Activated T-helper 1 cell treated with anti-CD3 and anti-CD28 coated beads, Interleukin-2, amount 50 U/mL, for 16 hours (primary cell): ENCODE measurements at places on chromosomes 2 and 18.

DNA sequence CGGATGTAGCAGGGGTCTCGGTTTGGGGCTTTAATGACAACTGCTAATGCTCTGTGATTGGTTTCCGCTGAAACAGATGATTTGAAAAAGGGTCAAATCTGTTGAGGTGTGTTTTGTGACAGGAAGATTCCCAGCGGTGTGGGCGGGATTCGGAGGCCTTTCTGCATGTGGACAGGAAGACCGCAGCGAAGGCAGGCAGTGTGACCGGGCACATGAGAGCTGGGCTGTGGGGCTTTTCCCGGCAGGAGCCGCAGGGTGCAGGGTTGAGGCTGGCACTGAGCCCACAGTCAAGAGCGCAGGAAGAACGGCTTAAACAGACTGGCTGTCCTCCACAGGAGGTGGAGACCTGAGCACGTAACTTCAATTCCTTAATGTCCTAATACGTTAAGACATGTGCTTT, 180.0 kb upstream of the TPO start:
- DNase-seq = no peak

DNA sequence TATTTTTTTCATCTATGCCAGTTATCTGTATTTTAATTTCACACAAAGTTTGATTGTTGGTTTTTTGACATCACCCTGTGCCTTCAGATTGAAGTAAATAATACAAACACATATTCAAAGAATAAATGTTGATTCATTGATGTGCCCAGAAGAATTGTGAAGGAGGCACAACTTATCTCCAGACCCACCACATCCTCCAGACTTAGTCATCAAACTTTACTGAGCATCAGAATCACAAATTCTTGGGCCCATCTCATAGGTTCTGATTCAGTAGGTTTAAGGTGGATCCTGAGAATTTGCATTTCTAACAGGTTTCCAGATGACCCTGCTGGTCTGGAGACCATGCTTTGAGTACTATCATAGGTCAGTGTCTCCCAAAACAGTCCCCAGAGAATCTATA, 82.8 kb upstream of the PIK3C3 start:
- DNase-seq = no peak

DNA sequence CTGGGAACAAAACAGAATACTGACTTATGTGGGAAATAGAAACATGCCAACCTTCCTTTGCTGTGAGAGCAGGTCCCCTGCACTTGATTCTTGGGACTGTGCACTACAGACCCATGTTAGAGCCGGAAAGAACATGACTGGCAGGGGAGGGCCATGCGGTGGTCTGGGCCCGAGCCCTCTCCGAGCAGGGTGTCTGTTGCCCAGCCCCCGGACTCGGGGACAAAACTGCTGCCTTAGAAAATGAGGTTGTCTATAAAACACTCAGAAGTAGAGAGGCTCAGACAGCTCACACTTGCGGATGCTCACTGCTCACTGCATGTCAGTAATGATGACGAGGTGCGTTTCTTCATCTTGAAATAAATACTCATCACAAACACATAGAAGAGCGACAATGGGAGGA, 270.7 kb upstream of the HDAC4 start:
- DNase-seq = no peak

GRCh38 chr18:60292186-60292585, 80.4 kb downstream of the MC4R start:
- DNase-seq = no peak

DNA sequence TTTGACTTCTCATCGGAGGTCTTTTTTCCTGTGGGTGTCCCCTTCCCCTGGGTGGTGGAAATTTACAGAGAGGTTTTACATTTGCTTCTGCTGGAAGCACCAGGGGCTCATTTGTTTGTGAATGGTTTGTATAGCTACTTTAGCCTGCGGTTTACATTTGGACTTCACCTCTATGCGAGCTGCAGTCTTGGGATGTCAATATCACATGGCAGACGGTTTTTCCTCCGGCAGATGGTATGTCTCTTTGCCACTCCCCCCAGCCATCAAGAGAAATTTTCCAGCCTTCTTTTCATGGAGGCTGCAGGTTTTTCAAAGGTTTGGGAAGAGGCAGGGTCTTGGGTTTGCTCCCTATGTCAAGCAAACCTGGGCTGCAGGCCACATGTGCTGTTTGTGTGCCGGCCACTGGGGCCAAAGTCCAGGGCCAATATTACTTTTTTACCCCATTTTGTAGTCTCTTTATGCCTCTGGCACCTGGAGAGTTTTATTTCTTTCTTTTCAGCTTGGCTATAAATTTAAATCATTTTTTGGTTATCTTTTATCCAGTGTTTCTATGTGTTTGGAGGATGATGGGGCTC, 23.9 kb upstream of the BOD1L2 start:
- no peak for DNase-seq

DNA sequence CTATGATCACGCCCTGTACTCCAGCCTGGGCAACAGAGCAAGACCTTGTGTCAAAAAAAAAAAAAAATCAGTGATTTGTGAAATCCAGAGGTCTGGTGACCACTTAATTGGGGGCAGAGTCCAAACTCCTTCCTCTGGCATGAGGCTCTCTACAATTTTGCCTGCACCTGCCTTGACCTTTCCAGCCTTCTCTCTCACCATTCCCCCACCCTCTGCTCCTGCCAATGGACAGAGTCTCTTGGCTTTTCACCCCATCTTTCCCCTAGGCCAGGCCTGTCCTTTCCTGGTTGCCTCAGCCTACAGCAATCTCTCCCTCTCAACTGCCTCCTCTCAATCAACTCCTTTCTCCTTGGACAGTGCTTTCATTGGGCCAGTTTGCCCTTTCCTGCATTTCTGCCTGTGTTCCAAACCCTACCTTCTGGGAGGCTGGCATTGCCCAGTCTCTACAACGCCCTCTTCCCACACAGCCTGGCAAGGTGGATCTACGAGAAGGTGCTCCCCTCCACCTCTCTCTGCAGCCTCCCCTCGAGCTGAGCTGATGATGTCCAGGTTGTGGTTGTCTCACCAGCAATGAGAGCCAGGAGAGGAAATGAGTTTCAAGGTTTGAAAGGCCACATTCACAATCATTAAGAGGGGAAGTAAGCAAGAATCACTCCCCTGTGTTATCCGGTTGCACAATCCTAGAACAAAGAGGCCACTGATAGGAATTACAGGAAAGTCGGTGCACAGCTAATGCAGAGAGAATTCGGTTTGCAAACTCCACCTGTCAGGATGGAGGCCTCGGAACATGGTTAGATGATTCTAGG, 39.5 kb upstream of the NPAS2 start:
- DNase-seq = no peak

- DNase-seq = no peak
Measured at GRCh38 chr2:208488686-208489564, 82.3 kb downstream of the PTH2R start.

GRCh38 chr2:192993059-192993458, 798.3 kb upstream of the TMEFF2 start:
- no peak for DNase-seq

DNA sequence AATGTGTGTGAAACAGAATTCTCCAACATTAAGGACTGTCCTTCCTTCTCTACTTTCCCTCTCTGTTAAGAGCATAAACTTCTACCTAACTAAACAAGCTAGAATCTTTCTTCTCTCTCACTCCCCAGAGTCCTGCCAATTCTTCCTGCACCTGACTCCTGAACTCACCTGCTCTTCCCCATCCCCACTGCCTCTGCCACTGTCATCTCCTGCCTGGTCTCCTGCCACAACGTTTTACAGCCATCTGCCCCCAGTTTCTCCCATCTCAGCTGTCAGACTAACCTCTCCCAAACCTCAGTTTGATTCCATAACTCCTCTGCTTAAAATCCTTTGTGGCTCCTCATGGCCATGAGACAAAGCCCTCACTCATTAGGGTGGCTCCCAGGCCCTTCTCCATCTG, 288.3 kb upstream of the FBXO11 start:
- no peak for DNase-seq

DNA sequence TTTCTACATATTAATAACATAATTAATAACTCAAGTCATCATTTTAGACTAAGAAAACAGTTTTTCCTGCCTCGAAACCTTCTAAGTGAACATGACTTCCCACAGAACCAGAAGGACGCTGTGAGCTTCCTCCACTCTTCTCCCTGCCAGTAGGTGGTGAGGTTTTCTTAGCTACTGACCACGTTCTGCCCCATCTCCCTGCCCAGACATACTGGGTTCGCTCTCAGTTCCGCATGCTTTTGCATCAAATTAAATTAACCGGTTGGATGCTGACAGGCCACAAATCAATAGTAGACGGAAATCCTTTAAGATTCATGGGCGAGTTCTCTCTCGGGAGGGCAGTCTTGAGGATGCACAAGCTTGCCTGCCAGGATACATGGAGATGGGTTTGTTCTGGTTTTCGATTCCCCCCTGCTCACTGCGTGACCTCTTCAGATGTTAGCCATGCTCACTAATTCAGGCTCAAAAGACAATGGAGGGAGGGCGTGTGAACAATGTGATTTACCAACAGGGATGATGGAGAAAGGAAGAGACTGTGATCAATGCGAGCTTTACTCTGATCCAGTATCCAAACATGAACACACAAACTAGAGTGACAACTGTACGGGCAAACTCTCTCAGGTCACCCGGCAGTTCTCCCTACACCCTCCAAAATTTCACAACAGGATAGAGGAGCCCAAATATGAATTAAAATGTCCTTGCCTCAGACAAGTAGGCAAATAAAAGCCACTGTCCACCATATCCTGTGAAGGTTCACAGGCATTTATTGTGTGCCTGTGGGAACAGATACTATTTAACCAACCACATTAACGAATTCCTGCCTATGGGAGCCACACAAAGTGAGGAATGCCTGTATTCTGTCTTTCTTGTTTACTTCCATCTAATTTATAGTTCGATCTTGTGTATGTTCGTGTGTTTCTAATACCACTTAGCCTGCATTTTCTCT, 375.7 kb downstream of the EIPR1 start:
- no peak for DNase-seq

DNA sequence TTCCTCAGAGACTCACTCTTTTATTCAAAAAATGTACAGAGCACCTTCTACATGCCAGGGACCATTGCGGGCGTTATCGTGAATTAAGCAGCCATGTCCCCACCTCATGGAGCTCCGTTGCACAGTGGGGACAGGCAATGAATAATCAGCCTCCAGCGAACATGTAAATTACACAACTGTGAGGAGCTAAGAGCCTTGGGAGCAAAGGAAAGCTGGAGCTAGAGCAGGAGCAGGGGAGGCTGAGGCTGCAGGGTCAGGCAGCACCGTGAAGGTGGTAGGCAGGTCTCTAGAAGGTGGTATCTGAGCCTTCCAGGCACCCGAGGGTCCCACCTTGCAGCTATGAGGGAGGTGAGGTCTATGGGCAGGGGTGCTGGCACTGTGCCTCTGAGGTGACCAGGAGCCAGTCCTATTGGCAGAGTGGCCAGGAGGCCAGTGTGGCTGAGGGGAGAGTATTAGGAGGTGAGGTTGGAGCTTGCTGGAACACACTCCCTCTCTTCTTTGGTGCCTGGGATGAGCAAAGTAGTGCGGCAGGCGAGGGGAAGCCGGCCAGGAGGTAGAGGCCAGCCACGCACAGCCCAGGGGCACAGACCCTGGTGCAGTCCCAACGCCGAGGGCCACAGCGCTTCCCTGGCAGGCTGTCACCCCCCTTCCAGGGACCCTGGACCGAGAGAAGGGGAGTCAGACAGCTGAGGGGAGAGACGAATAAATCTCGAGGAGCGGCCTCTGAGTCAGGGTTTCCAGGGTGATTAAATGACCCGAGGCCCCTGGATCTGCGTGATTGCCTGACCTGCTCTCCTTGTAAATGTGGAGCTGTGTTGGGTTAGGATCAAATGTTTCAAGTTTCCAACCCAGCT, 167.3 kb downstream of the SEPTIN10 start:
- no peak for DNase-seq

GRCh38 chr2:10256515-10257031, 46.1 kb upstream of the HPCAL1 start:
- DNase-seq = no peak

DNA sequence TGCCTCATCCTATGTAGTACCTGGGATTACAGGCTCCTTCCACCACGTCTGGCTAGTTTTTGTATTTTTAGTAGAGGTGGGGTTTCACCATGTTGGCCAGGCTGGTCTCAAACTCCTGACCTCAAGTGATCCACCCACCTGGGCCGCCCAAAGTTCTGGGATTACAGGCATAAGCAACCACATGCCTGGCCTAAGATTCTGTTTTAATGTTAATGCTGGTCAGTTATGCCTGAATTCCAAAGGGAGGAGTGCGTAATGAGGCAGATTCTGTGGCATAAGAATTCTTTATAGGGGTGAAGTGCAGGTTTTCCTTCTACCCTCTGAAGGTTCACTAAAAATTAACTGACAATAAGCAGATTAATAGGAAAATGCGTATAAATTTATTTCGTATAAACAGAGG, 1343.8 kb upstream of the LRRTM1 start:
- DNase-seq = no peak

- no peak for DNase-seq
Measured at GRCh38 chr2:147137711-147138110, 707.1 kb upstream of the ACVR2A start.

DNA sequence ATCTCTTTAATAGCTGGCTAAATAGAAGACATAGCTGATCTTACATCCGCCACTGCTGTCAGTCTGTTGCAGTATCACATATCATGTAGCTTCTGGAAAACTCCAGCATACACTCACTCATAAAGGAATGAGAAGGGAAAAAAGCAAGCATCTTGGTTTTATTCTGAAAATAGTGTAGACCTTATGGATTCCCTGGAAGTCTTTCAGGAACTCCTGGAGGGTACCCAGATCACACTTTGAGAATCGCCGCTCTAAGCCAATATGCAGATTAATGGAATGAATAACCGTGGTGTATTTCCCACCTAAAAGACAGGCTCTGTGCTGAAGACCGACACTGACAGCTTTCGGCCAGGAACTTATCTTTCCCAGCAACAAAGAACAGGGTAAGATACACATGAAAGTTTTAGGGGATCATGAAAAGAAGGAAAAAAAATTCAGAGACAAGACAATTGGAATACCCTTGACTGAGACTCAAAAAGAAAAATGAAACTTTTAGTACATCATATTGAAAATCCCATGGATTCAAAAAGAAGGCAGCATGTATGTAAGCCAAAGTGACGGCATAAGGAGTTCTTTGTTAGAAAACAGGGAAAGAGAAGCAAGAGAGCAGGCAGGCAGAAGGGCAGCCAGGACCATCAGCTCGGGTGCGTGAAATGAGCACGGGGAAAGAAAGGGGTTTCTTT, 56.4 kb upstream of the SEC11C start:
- no peak for DNase-seq

- no peak for DNase-seq
Measured at GRCh38 chr2:96344011-96344410, 8.4 kb downstream of the NCAPH start.

- no peak for DNase-seq
Measured at GRCh38 chr2:113962692-113963480, 73.0 kb downstream of the ACTR3 start.

DNA sequence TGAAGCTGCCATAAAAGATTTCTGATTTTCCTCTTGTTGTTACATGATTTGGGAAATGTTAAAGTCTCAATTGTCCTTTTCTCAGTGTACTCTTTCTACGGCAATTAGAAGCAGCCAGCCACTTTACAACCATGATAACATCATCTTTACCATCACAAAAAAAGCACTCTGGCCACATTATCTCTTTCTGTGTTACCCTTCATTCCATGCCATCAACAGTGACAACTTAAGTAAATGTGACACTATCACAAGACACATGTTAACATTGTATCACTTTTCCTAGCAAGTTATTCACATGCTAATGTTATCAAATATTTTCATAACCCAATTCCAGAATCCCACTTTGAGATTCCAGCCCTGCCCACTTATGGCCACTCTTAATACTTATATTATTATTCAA, 131.2 kb downstream of the TMX3 start:
- no peak for DNase-seq

GRCh38 chr2:120859128-120859527, 123.5 kb downstream of the GLI2 start:
- no peak for DNase-seq
